ENCODE measurements at places on chromosomes 13 and 19.
A peak's percentile ranks its signal among the peaks of the same experiment; 100 is the strongest.

DNA sequence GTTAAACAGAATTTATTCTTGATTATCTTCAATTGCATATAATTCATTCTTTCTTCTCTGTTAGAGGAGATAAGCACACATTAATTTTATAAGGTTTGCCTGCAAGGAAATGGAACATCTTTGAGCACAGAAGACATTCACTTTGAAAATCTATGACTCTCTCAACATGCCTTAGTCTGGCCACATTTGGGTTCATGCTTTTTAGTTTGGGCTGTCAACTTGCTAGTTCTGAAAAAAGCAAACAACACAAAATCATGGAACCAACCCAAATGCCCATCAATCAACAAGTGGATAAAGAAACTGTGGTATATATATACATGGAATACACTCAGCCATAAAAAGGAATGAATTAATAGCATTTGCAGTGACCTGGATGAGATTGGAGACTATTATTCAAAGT lies 71.5 kb downstream of the CYSLTR2 start:
- no peak for DNase-seq

DNA sequence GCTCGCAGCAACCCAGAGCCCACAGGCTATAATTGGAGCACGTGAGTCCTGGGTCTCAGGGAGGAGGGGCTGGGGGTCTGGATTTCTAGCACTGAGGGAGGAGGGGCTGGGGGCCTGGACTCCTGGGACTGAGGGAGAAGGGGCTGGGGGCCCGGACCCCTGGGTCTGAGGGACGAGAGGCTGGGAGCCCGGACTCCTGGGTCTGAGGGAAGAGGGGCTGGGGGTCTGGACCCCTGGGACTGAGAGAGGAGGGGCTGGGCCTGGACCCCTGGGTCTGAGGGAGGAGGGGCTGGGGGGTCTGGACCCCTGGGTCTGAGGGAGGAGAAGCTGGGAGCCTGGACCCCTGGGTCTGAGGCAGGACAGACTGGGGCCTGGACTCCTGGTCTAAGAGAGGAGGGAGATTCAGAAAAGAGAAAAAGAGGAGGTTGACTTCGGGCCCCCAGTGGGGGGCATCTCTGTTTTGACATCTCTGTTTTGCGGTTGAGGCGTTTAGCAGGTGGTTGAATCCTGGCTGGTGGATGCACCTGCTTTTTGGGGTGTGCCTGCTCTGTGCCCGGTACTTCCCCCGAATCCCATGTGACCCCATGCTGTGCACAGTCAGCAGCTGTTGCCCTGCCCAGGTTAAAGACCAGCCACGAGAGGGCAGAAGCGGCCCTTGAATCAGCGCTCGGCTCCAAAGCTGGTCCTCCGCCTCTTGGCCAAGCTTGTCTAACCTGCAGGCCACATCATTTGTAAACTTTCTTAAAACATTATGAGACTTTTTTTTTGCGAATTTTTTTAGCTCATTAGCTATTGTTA lies 10.5 kb downstream of the PVR start:
- no peak for DNase-seq

GRCh38 chr19:2337329-2337707 lies 8.8 kb downstream of the SPPL2B start:
- DNase-seq, result no peak

GRCh38 chr13:70896136-70896535 lies 787.9 kb upstream of the KLHL1 start:
- DNase-seq, result peak; percentile 28

DNA sequence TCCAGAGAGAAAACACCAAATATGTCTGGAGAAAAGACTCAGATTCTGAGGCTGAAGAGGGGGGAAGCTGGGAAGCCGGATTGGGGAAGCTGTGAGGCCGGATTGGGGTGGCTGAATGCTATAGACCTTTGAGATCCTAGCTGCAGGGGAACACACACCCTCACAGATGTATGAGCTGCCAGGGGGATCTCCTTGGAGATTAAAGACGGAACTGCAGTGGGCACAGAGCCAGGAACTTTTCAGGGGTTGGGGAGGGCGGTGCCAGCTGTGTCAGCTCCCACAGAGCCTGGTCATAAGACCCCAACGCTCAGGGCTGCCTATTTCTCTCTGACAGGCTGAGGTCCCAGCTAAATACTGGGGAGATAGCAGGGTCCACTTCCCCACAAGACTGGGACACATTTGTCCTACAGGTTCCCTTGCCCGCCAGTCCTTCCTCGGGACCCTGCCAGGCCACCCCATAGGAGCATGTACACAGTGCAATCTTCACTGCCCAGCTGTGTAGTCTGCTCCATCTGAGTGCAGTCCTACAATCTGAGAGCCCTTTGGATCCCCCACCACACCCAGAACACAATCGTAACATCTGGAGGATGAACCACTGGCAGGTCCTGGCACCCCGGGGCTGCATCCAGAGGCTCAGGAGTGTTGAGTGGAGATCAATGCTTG lies 1893.9 kb downstream of the PCDH9 start:
- no peak for DNase-seq

GRCh38 chr19:33047422-33047821 lies 17.3 kb downstream of the RHPN2 start:
- DNase-seq, result no peak

DNA sequence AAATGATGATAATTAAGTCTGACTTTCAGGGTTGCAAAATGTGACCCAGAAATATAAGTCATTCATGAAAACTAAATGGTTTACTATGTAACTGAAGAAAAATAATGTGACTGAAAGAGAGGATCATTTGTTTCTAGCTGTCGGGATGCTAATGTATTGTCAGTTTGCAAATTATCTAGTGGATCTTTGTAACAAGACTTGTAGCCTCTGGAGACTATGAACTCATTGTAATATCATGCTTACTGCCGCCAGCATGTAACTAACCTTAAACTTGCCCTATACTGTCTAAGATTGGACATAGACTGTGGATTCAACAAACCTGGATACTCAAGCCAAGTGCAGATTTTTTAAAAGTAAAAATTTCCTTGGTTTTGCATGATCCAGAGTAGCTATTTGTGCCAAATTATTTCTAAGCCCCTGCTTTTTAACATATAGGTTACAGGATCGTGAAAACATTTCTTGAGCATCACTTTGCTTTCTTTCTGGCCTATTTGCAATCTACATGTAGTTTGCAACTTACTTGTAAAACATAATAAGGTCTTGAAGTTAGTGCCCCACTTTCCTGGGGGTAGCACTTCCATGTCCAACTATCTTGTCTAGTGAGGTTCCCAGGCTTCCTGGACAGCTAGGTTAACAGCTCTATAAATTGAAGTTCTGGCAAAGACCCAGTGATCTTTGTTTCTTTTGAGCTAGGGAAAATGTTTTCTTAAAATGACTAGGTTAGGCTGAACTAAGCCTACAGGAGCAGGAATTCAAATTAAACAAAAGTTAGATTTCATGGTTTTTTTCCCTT lies 3.3 kb upstream of the POSTN start:
- DNase-seq, result no peak

GRCh38 chr13:74726206-74726605 lies 592.0 kb upstream of the KLF12 start:
- DNase-seq, result no peak

DNA sequence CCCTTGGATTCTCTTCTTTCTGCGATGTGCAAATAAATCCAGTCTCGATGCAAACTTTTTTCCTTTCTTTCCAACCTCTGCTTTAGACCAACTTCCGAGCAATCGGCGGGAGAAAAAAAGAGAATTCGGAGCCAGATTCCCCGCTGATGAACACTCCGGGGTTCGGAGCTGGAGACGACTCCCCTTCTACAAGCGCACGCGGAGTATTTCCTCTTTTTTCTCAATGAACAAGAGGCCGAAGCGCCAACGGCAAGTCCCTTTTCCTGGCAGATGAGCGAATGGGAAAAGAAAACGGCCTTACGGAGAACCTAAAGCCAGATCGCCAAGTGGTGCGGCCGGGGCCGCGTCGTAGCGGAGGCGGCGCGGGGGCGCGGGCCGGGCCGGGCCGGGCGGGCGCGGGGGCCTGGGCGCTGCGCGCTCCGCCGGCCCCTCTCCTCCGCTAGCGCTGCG lies 250 bp downstream of the SPRY2 start:
- DNase-seq, result peak; percentile 85

- DNase-seq, result no peak
Observed at GRCh38 chr13:22121146-22121739, 450.4 kb downstream of the FGF9 start.
